Liver (tissue), 10 donors: ENCODE measurements at places on chromosomes 16 and 17.

GRCh38 chr17:56624912-56625311 lies 31.4 kb downstream of the NOG start:
- no peak for DNase-seq

DNA sequence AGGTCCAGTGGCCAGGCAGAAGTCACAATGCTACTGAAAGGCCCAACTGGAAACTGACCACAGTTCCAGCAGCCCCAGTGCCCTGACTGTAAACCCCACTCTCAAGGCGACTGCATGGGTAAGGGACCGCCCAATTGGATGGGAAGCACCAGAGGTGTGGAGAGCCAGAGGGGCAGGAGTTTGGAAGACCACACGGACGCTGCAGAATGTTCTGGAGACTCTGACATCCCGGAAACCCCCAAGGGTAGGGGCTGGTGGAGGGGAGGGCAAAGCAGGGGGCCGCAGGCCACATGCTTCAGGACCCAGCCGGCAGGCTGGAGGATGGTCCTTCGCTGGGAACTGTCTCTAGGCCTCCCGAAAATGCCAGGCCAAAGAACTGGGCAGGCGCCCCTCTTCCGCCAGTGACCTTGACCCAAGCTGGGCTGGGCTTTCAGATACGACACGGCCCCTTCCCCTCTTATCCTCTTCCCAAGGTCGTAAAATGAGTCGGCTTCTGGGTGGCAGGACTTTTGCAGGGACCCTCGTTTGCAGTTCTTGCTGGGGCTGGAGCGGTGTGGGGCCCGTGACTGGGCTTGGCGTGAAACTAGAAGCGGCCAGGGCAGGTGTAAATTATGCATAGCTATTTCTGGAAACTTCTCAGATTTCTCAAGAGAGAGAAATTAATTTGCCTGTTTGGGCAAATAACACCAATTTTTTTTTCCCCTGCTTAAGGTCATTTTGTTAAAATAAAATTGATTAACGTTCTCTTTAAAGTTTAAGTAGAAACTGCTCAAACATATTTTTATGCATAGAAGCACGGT lies 110.2 kb downstream of the C16orf78 start:
- DNase-seq = no peak

DNA sequence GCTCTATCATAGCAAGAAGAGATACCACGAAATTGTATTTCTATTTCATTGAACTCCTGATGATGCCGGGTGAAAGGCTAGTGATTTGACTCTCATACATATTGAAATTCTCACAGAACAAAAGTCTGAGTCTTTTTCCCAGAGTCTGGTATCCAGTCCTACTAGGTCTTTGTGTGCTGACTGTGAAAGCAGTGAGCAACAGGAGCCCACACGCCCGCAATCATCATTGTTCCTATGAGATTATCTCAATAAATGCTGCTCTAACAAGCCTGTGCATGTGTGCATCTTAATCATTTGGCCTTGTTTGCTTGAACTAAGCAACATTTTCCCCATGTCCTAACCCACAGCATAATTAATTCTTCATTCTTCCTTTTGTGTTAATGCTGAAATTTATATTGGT lies 1466.0 kb downstream of the CDH11 start:
- no peak for DNase-seq

DNA sequence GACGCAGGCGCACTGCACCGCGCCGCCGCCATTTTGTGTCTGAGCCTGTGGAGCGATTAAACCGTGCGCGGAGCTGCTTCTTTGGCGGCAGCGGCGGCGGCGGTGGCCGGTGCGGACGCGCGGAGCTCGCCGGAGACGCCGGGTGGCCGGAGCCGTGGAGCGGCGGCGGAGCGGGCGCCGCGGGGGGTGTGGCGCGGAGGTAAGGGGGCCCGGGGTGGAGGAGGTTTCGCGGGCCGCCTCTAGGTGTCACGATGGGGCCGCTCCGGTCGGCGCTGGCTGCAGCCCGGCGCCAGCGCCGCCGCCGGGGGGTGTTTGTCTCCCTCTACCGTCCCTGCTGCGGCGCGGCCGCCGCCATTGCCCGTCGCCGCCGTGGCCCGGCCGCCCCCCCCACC lies at the start of gene CTCF:
TSS of gene CTCF (plus strand) at position 1 of the 392 bp plus-strand sequence. CDS start 48,307 bp downstream, outside the sequence.
- no peak for DNase-seq

- DNase-seq = no peak
These were observed 266.0 kb downstream of the PHKB start for GRCh38 chr16:47727131-47727530.

DNA sequence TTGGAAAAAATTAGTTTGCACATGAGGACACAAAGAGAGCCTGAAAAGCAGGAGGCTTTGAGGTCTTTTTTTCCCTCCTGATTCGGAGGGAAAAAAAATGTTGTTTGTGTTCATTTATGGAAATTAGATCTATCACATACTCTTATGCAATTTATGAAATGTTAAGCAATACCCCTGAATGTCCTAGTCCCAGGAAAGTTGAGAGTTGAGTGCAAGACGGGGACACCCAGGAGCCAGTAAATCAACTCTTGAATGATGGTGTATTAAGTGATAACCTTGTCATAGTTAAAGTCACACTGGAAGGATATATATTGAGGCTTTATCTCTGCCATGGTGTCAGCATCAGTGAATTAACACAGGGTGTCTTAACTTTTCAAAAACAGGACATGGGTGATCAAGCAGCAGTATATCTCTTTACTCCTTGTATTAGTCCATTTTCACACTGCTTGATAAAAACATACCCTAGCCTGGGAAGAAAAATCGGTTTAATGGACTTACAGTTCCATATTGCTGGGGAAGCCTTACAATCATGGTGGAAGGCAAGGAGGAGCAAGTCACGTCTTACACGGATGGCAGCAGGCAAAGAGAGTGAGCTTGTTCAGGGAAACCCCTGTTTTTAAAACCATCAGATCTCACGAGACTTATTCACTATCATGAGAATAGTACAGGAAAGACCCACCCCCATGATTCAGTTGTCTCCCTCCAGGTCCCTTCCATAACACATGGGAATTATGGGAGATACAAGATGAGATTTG lies 469.0 kb downstream of the MAF start:
- DNase-seq = no peak

DNA sequence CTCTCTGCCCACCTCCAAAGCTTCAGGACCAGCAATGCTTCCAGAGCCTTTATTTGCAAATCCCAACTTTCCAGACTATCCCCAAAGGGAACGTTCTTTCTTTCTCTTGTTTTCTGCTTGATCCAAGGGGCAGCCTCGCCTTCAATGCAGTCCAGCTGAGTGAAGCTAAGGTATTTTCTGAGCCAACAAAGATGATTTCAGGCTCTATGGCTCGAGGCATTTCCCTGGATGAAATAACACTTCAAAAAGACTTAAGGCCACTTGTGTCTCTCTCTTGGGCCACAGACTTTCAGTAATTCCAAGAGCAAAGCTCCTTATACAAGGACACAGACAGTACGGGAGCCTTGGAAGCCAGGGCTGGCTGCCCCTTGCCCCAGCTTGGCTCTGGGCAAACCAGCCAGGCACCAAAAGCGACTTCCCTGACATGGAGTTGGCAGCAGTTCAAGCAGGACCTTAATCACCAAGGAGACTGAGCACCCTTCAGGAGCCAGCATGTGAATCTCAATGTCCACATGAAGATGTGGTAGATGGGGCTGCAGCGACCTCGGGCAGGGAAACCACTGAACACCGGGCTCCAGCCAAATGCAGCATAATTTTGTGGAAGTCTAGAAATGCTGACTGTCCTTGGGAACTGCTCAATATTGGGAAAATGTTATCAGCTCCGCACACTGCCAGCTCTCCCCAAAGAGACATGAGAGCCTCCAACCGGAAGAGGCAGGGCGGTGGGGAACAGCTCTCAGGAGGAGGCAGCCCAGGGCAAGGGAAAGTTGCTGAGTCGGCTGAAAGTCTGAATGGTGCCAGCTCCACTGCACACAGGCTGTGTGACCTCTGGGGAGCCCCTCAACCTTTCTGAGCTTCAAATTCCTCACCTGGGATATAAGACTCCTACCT lies 39.0 kb downstream of the TK2 start:
- DNase-seq = no peak

DNA sequence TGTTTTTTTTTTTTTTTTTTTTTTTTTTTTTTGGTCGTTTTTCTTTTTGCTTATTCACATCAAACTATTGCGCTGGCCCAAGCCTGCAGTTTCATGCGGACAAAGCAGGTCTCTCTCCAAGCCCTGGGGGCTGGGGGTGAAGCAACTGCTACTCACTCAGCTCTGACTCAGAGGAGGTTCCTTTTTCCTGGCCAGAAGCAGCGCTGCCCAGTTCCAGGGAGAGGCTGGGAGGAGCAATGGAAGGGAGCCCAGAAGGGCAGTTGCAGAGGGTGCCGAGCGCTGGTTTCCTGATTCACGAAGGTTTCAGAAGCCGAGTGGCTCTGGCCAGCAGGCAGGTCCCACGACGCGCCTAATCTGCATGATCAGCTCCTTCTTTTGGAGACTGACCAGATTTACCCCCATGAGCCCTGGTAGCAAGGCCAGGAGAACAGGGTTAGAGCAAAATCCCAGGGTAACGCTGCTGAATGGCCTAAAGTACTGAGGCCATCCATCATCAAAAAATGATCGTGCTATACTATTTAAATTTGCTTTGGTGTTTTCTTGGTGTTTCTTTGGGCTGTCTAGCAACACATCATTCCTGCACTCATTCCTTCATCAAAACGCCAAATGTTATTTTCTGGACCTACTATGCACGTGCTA lies 144.7 kb upstream of the SOX9 start:
- DNase-seq = no peak

DNA sequence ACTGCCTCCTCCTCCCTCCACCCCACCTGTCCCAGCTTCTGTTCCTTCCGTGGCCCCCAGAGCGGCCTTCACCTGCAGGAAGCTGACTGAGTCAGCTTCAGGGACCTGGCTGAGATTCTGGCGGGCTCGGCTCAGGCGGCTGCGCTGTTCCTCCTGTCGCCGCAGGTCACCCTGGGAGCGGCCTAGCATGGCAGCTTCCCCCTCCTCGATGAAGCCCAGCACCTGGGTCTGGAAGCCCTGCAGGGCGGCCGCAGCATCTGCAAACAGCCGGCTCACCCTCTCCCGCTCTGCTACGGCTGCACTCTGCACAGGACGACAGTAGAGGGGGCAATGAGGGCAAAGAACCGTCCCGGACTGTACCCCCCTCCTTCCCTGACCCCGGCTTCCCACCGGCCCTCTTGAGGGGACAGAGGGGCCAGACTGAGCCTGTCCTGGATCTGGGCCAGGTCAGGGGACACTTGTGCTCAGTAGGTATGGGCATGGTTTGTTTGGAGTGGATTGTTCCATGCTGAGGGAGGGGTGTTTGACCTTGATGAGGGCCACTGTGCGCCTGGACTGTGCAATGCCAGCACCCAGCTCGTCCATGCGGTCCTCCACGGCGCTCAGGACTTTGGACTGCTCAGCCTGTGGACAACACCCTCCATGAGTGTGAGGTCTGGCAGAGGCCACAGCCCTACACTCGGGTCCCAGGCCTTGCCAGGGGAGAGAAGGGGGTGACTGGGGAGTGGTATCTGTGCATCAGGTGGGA lies 2.0 kb downstream of the TRIM47 start:
- DNase-seq = peak; percentile 51

GRCh38 chr17:41896726-41897125 lies 22.0 kb downstream of the ACLY start:
- no peak for DNase-seq
